Activated T-cell treated with anti-CD3 and anti-CD28 coated beads, Interleukin-2, amount 50 U/mL, for 4 hours (primary cell): ENCODE measurements at places on chromosomes 3 and 15. TPM values are rescaled to one million over a fixed set of nuclear protein-coding genes. Genes with fewer than 3 reads are reported as not detected.

Gene PLCH1
- total RNA-seq, result not detected

- no peak for DNase-seq
Measured at GRCh38 chr3:14141144-14141543, 16.3 kb downstream of the TMEM43 start.

GRCh38 chr3:46942481-46943236 is 33.9 kb downstream of the CCDC12 start:
- DNase-seq, result no peak

DNA sequence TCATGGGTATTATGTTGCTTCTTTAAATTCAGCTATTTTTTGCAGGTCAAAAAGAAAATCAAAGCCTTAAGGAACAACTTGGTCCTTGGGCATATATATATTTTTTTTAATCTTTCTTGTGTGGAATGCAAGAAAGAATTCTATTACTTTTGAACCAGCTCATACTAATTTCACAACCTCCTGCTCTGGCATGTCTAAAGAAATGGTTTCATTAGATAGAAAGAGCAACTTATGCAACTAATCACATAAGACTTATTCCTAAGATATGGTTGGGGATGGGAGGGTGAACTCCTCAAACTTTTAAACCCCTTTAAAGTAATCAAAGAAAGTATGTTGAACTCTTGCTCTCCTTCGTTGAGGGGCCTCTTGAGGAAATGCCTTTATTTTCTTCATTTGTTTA is 114.9 kb downstream of the GMNC start:
- no peak for DNase-seq

DNA sequence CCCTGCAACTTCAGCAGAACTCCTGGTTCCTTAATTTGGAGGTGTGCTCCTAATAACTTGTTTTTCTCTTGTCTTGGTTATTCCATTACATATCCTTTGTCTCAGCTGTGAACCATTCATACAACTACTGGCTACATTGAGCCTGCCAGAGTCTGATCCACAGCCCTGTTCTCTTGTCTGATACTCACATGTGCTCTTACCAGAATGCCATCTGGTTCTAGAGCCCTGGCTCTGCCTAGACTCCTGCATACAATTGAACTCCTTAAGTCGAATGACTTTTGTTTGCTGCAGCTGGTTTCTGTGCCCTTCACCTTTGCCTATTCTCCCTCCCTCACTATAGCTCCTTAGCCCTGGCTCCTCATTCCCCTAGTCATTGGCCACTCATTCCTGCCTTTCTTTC is 85.5 kb downstream of the LRRC28 start:
- DNase-seq, result no peak

- DNase-seq, result no peak
Measured at GRCh38 chr3:106239195-106239697, 370.4 kb upstream of the CBLB start.

DNA sequence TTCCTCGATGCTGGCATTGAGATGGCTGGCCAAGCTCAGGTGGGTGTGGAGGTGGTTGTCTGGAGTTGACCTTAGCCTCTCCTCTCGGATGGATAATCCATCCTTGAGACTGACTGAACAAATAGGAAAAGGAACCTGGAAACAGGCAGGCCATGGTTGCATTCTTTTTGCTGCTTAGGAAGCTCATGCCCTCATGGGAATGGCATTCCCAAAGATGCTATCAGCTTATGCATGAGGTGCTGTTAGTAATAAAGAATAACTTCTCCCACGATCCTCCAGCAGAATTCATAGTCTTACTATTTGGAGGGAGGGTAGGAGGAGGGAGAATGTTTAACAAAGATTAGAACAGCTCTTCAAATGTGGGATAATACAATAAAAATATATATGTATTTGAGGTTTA is 303.0 kb upstream of the TPM1 start:
- DNase-seq, result no peak

Gene ANKRD63
- total RNA-seq, result not detected

Gene KIF15
- 6.2 TPM for total RNA-seq

- DNase-seq, result no peak
Measured at GRCh38 chr3:113873814-113874526, 35.4 kb downstream of the GRAMD1C start.

- no peak for DNase-seq
Measured at GRCh38 chr3:182248349-182248880, 536.7 kb downstream of the SOX2 start.

Gene SLC35G2
- total RNA-seq, result 0.71 TPM

DNA sequence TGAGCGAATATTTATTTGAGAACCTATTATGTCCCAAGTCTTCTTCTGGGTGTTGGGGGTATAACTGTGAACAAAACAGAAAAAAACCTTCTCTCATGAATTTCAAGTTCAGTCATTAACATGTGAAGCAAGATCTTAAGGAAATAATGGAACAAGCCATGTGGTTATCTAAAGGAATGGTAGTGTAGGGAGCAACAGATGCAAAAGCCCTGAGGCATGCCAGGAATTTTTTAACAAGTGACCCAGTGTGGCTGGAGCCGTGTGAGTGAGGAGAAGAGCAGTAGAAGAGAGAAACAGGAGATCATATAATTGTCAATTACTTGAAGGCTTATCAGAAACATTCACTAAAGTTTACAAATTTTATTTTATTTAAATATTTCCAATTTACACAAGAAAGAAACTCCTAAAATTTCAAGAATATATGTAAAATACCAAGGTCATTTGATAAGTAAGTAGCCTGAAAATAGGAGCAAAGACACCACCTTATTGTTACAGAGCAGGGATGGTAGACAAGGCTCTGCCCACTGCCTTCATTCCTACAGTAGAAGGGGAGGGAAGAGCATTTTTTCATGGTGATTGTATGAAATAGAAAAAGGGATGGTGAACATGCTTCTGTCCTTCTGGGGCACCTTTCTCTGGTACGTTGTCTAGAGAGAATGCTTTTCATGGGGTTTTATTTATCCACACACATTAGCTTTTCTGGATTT is 345.1 kb downstream of the PLOD2 start:
- no peak for DNase-seq

DNA sequence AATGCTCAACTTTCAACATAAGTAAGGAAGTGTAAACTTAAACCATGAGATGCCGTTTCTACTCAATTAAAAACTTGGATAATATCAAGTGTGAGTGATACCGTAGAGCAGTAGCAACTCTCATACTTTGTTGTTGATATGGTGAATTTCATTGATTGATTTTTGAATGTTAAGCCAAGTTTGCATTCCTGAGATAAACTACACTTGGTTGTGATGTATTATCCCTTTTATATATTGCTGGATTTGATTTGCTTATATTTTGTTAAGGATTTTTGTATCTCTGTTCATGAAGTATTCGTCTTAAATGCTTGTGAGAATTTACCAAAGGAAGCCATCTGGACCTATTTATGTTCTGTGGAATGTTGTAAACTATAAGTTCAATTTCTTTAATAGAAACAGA is 21.7 kb downstream of the SLMAP start:
- no peak for DNase-seq

DNA sequence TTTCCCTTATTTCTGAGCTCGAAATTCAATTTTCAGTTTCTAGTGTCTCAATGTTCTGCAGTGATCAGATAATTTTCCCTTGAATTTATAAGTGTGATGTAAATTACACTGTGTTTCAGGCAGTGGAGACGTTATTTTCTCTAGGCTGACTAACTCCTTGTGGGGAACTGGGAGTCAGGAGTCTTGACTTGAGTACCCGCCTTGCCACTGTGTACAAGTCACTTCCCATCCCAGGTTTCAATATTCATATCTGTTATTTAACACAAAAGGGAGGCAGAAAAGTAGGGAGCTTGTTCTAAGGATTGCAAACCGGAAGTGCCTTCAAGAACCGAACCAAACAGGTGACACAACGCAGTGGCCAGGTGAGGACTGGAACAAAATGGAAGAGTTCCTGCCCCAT is 196.5 kb downstream of the MEX3B start:
- DNase-seq, result no peak

GRCh38 chr3:54178376-54178775 is 56.0 kb downstream of the CACNA2D3 start:
- no peak for DNase-seq

DNA sequence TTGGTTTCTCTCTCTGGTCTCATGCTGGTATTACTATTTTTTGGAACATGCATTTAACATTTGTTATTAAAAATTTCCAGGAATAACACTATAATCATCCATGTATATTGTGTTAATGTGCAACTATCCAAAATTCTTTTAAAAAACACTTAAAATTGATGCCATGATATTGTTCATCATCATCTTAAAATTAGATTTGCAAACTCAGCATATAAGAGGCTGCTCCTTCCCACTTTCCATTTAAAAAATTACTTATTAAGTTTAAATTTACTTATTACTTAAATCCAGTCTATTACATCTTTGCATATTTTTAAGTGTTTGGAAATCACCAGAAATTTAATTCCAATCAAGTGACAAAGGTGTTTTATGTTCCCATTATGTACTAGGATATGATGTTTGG is 5.8 kb upstream of the ABHD17C start:
- no peak for DNase-seq

DNA sequence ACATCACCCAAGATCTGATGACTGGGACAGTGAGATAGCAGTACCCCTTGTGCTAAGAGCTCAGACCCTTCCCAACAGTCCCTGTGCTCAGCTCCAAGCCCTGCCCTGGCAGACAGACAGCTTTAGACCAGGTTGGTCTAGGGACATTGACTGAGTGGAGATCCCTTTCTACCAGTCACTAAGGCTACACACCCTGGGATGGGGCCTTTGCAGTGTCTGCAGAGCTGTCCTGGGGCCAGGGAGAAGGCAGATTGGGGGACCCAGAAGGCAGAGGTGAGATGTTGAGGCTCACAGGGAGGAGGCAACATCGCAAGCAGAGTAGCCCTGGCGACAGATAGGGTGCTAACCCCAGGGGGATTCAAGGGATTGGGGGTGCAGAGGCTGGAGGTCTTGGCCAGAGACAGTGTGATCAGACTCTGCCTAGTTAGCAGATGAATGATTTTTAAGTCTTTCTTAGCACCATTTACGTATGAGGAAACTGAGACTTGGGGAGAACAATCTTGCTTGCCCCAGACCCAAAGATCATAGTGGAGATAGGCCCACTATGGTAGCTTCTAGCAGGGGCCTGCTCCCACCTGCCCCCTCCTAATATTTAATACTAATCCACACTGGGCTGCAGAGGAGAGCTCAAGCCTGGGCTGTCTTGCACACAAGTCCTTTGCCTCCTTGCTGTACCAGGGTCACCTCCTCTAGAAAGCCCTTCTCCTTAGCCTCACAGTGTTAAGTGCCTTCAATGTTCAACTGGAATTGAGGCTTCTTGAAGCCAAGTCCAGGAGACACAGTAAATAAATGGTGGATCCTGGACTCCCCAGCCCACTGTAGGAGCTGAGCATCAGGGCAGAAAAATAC is 32.6 kb downstream of the HMCES start:
- DNase-seq, result no peak

DNA sequence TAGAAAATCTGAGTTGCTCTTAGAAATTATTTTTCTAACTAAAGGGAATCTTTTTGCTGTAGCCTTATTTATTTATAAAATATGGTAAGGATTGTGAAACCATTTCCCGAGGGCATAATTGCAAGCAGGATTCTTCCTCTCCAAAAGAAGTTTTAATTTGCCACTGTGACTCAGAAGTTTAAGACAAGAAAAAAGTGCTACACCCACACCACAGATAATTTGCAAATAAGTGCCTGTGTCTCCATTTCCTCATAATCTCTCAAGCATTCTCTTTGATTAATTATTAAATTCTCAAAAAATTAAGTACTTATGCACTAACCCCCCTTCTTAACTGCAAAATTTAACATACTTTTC is 43.6 kb downstream of the RASA2 start:
- no peak for DNase-seq

- no peak for DNase-seq
Measured at GRCh38 chr15:34047893-34048775, 9.1 kb upstream of the AVEN start.

GRCh38 chr3:35777563-35778554 is 138.5 kb downstream of the ARPP21 start:
- DNase-seq, result no peak

Gene ASB14
- total RNA-seq, result not detected

DNA sequence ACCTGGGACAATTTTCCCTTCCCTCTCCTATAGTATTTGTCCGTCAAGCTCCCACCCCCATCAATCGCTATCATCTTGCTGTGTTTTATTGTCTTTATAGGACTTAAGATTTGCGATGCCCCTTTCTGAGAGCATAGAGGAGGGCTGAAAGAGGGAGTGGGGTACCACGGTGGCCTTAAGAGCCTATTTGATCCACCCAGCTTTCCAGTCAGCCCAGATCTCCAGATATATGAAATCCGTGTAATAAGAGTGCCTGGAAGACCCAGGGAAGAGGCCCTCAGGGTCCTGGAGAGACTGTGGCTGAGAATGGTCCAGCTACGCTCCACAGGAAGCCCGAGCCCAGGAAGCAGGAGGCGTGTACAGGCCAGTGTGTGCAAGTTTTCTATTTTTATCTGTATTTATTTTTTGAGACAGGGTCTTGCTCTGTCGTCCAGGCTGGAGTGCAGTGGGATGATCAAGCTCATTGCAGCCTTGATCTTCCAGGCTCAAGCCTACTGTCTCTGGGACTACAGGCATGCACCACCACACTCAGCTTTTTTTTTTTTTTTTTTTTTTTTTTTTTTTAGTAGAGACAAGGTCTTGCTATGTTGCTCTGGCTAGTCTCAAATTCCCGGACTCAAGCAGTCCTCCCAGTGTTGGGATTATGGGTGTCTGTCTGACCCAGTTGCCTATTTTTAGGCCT is 964 bp upstream of the NCKIPSD start:
- no peak for DNase-seq

- no peak for DNase-seq
Measured at GRCh38 chr15:22950256-22950990, 29.7 kb downstream of the CYFIP1 start.

Gene DNAH12
- not detected for total RNA-seq

GRCh38 chr3:68986496-68987208 is 26.8 kb downstream of the EOGT start:
- DNase-seq, result no peak

Gene GOLGA8S
- not detected for total RNA-seq

DNA sequence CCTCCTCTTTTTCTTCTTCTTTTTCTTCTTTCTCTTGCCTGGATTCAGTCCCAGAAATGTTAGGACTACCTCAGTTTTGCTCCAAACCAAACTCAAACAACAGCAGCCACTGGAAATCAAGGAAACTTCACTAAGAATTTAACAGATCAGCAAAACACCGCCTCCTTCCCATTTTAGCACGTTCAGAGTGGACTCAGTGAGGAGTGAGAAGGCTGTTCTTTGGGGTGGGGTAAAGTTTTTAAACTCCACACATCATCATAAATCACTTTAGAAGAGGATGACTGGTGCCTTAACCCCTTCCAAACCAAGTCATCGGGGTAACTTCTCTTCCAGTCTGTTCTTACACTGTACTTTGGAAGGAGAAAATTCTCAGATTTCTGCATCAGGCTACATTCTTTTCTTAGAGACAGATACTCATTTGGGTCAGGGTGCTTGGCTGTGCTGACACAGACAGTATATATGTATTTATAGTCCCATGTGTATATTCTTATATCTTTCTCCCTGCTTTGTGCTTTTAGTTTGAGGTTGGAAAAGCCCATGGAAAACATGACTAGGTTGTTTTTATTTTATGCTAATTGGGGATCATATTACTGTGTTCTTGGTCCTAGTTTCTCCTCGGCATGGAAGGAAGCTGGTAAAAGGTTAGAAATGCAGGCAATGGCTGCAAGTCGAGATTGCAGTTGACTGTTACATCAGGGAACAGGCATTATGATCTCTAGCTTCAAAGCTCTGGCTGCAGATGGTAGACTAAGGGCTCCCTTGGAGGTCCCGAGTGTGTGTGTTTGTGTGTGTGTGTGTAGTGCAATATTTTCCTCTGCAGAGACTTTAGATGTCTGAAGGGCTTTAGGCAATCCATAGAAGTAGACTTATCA is at the start of gene CCDC80:
Gene CCDC80 (minus strand): TSS at position 214 of the 872 bp plus-strand sequence. CDS start 1,238 bp downstream, outside the sequence.
- DNase-seq, result no peak
